Stimulated activated CD4-positive, alpha-beta T cell treated with anti-CD3 and anti-CD28 coated beads, Interleukin-1b, Interleukin-23, amount 100 ng/mL, for 24 hours (primary cell): ENCODE measurements at places on chromosomes 16 and 17.

GRCh38 chr17:6255322-6255721, 179.6 kb downstream of the AIPL1 start:
- DNase-seq, result no peak

GRCh38 chr17:64172510-64172909, 42.6 kb upstream of the ERN1 start:
- no peak for DNase-seq

DNA sequence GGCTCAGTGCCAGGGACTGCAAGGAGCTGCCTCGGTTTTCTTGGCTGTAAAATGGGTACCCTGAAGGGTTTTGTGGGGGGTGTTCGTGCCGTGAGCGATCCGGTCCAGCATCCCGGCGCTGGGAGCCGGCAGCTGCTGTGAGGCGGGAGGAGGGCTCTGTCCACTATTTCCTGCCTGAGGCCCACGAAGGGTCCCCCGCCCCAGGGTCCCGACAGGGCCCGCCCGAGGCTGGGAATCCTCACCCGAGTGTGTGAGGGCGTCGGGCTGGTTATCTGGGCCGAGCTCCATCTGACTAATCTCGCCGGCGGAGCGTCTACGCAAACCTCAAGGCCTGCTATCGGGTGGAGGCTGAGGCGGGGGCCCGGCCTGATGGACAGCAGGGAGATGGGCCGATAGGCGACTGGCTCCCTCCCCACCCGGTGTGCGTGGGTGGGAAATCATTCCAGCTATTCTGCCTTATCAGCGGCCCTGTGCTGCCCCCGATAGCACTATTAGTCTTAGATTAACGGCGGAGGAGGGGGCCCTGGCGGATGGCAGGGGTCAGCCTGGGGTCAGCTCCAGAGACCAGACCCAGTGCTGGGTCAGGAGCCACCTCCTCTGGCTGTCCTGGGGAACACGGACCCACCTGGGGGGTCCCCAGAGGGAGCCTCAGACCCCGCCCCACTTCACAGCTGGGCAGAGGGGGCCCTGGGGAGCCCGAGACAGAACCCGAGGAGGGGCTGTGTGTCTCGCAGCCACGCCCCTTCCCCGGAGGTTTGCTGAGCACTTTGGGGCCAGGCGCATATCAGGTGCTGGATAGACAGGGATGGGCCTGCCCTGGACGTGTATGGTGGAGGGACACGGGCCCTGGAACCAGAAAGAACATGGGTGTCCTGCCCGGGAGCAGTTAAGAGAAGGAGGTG, 44.7 kb downstream of the ZFPM1 start:
- no peak for DNase-seq

GRCh38 chr16:30816769-30817168, 29.8 kb upstream of the ZNF629 start:
- no peak for DNase-seq

- DNase-seq, result no peak
Measured at GRCh38 chr17:56832446-56832845, 1.3 kb downstream of the C17orf67 start.

GRCh38 chr17:82171750-82172375, 40.8 kb downstream of the CCDC57 start:
- DNase-seq, result no peak

DNA sequence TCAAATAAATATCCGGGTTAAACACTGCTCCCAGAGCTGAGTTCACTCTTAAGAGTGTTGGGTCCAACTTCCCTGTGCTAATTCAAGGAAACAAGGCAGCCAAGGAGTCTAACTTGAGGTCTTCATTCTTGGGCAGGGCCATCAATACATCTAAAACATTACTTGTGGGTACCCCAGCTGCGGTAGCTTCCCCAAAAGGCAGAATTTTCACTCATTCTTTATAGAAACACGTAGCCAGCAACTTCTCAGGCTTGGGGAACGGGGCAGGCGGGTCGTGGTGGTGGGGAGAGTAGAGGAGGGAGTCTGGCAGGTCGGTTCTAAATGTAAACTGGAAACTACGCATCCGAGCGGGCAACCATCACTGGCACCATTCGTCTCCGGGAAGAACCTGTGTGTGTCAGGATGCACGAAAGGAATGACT, 666 bp upstream of the METTL9 start:
- no peak for DNase-seq

DNA sequence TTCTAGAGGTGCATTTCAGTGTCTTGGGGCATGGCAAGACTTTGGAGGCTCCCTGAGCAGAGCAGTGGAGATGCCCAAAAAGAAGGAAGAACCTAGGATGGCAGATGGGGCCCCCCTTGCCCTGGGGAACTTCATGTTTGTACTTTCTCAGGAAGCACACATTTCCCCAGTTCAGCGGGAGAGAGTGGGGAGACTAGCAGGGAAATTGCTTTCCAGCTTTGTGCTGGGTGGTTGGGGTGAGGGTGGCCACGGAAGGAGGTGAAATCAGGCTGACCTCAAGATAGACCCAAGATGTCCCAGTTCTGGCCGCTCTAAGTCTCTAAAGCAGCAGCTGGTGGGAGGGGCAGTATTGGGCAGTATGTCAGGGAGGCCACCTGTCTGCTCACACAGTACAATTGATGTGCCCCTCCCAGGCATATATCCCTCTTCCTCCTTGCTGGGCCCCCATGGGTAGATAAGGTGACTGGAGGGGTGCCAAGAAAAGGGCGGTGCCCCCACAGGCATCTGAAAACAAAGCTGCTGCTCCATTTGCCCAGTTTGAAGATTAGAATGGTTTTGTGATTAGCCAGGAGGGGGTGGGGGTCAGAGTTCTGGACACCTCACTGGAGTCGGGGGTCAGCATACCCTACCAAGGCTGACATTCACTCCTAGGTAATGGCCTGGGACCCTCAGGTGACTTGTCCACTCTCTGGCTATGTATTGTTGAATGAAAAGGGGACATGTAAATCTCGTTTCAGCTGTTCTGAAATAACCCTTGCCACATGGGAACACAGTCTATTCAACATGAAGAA, 17.1 kb upstream of the NAGLU start:
- DNase-seq, result no peak

DNA sequence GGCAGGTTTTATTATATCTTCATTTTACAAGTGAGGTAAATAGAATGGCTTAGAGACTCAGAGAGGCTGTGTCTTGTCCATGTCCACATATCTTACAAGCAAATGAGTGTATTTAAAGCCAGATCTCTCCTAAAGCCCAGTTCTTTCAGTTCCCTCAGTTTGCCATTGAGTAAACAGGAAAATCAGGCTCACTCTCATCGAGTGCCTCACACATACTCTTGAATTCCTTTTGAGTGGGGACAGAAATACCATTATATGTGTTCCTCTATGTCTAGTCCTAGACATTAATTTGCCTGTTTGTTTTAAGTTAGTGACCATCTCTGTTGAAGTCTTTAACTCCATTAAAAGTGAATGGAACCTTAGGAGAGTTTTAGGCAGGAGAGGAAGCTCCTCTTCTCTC, 40.1 kb downstream of the BPTF start:
- no peak for DNase-seq

GRCh38 chr16:74778646-74779045, 4.0 kb upstream of the FA2H start:
- no peak for DNase-seq

- DNase-seq, result no peak
Measured at GRCh38 chr16:2987286-2987685, 7.0 kb upstream of the PKMYT1 start.

- no peak for DNase-seq
Measured at GRCh38 chr17:1649844-1650501, at the start of gene RILP. RILP (minus strand) TSS chr17:1649866; CDS start chr17:1649804, 62 bp downstream.

- no peak for DNase-seq
Measured at GRCh38 chr16:7268182-7268581, 64.5 kb upstream of the RBFOX1 start.

GRCh38 chr16:29319726-29320125, 86.8 kb downstream of the NPIPB11 start:
- DNase-seq, result no peak

- DNase-seq, result no peak
Measured at GRCh38 chr16:22016927-22017326, 9.0 kb downstream of the MOSMO start.

- DNase-seq, result no peak
Measured at GRCh38 chr17:17141279-17141678, 64.9 kb downstream of the PLD6 start.

DNA sequence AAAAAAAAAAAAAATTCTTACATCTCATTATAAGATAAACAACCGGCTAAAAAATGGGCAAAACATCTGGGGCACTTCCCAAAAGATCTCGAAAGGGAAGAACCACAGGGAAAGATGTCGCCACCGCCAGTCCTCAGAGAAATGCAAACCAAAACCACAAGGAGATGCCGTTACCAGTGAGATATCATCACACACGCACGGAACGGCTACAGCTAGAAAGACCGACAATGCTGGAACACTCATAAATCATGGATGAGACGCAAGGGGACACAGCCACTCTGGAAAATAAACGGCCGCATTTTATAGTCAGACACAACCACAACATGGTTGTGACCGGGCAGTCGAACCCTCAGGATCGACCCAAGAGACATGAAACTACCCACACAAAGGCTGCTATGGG, 24.5 kb downstream of the WDR45B start:
- no peak for DNase-seq

- no peak for DNase-seq
Measured at GRCh38 chr16:15457958-15458357, 23.6 kb downstream of the BMERB1 start.

DNA sequence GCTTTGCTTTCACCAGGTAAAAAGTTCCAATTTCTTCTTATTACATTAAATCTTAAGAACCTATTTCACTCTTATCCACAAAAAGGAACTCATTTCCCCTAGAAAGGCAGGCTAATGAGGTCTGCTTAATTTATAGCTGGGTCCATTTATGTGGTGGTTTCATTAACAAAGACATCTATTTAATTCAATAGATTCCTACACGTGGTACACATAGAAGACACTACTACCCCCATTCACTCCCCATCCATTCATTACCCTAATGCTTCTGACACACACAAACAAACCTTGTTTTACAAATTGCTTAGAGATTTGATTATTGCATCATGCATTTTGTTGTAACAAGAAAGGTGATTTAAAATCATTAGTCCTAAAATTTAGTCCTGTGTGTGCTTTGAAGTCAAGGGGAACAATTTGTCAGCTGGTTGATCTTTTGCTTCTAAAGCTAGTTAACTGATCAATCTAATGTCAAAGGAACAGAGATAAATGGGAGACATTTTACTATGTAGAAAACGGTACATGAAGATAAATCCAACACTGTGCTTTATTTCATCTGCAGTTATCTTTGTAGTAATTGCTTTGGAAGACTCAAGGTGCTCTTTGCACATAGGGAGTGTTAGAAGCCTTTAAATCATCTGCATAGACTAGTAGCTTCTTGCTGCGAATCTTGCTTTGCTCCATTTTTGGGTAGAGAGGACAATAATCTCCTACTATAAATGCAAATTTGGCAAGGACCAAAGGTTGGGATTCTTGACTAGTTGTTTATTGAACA, 379.2 kb downstream of the CDH11 start:
- no peak for DNase-seq

- no peak for DNase-seq
Measured at GRCh38 chr17:21476867-21477266, 100.7 kb downstream of the KCNJ12 start.

DNA sequence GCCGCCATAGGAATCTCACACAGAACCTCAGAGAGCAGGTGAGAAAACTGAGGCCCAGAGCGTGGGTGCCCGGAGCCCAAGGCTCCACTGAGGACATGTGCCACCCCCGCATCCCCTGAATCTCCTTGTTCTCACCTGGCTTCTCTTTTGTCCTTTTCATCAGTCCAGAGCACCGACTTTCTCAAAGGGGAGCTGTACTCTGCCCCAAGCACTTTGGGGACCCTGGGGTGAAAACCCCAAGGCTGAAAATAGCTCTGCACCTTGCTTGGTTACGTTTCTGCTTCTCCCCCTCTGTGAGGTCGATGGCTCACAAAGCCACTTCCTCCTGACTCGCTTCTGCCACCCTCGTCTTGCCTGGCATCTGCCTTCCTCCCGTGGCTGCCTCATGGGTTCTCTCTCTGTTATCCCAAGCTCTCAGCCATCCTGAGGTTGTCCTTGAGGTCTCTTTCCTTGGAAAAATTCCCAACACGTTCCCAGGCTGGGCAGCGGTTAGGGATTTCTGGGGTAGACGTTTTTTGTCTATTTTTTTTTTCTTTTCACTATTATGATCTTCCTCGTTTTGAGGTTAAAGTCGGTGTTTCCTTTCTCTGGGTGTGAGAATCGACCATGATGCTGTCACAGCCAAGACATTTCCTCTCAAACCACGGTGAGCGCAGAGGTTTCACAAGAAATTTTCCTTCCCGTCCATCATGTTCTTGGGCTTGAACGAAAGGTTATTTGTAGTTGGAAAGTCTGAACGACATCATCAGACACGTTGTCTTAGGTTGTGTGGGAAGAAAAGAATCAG, 37.2 kb downstream of the IRF8 start:
- DNase-seq, result peak; percentile 69

DNA sequence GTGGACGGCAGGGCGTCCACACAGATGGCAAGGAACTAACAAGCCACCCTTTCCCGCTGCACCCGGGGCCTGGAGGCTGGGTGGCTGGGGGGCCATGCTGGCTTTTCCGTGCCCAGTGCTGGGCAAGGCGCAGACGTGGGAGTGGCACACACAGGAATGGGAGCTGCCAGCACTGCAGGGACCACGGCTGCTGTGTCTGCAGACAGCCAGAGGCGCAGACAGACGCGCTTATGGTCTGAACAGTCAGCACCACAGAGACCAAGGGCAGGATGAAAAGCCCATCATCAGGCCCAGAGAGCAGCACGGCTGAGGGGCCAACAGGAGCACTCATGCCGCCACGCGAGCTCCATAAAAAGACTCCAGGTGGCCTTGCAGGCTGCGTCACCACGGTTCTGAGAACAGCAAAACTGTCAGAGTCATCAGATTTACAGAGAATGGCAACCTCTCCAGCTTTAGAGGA, 24.0 kb downstream of the PDIA2 start:
- no peak for DNase-seq

- DNase-seq, result no peak
Measured at GRCh38 chr16:2233046-2233775, 3.0 kb upstream of the DNASE1L2 start.

DNA sequence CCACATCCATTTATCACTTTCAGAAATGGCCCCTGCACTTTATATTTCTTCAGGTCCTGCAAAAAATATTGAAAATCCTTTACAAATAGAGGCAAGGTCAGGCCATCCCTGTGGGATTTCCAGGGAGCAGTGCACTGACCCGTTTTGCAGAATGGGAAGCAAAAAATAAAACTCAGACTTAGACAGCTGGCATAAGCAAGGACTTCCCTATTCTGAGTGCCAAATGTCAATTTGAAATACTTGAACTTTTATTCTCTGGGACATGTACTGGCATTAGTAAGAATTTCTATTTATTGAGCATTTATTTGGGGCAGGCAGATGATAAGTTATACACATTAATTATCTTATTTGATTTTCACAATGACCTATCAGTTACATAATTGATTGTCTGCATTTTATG, 32.4 kb downstream of the PRKCB start:
- DNase-seq, result no peak

GRCh38 chr17:57808882-57809281, 41.0 kb downstream of the MRPS23 start:
- DNase-seq, result no peak
